ENCODE measurements at places on chromosomes 11 and 22. TPM values are rescaled to one million over a fixed set of nuclear protein-coding genes. Genes with fewer than 3 reads are reported as not detected.

GRCh38 chr11:2200536-2200935, 28.9 kb upstream of the TH start:
- no peak overlapping the region for H3K27ac ChIP-seq
- H3K36me3 ChIP-seq, result no peaks in the 10 kb centered on the region
- no peak overlapping the region for H3K4me3 ChIP-seq
- H3K4me1 ChIP-seq, result peaks cover 3% of the 10 kb centered on the region
- peaks cover 9% of the 10 kb centered on the region for H3K27me3 ChIP-seq
- DNase-seq, result no peak

DNA sequence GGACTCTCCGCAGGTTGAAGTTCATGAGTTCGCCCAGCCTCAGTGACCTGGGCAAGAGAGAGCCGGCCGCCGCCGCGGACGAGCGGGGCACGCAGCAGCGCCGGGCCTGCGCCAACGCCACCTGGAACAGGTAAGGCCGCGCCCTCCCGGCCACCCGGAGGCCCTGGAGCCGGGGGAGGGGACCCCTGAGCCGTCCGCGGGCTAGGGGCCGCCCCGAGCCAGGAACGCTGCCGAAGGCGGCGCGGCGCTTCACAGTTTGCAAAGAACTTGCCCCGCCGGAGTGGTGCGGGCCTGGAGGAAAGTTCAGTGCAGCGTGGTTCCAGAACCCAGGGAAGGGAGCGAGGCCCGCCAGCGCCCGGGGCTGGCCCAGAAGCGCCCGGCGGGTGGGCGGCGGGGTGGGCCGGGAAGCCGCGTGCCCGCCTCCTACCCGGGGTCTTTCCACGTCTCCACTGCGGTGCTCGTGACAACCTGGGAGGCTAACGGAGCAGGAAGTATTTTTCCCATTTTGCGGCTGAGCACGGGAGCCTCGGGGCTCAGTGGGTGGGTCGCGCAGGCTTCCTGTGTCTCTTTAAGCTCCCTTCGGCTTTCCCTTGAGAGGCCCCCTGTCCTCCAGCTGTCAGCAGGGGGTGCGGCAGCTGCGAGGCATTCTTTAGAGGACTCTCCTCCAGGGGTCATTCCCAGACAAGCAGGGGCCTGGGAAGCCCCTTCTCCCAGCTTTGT, 635 bp downstream of the PRR5 start:
- no peaks in the 10 kb centered on the region for H3K27me3 ChIP-seq
- H3K27ac ChIP-seq, result peak overlapping the region; percentile 20
- peak overlapping the region; percentile 74 for H3K4me3 ChIP-seq
- peaks cover 39% of the 10 kb centered on the region for H3K4me1 ChIP-seq

GRCh38 chr11:10319702-10320558, 15.1 kb downstream of the ADM start:
- H3K36me3 ChIP-seq, result no peaks in the 10 kb centered on the region
- H3K27me3 ChIP-seq, result peaks cover 13% of the 10 kb centered on the region

GRCh38 chr22:41920271-41920976, 5.5 kb upstream of the SHISA8 start:
- H3K4me3 ChIP-seq, result no peak overlapping the region
- H3K36me3 ChIP-seq, result no peaks in the 10 kb centered on the region
- H3K27me3 ChIP-seq, result peaks cover 19% of the 10 kb centered on the region
- H3K4me1 ChIP-seq, result peaks cover 17% of the 10 kb centered on the region
- DNase-seq, result no peak

- H3K27ac ChIP-seq, result no peak overlapping the region
- DNase-seq, result no peak
- no peaks in the 10 kb centered on the region for H3K27me3 ChIP-seq
- peaks cover 8% of the 10 kb centered on the region for H3K36me3 ChIP-seq
- no peak overlapping the region for H3K4me3 ChIP-seq
- H3K4me1 ChIP-seq, result no peaks in the 10 kb centered on the region
These were observed 29.4 kb downstream of the TUB start for GRCh38 chr11:8110396-8110795.

The CTSW gene
- 126 TPM for total RNA-seq

DNA sequence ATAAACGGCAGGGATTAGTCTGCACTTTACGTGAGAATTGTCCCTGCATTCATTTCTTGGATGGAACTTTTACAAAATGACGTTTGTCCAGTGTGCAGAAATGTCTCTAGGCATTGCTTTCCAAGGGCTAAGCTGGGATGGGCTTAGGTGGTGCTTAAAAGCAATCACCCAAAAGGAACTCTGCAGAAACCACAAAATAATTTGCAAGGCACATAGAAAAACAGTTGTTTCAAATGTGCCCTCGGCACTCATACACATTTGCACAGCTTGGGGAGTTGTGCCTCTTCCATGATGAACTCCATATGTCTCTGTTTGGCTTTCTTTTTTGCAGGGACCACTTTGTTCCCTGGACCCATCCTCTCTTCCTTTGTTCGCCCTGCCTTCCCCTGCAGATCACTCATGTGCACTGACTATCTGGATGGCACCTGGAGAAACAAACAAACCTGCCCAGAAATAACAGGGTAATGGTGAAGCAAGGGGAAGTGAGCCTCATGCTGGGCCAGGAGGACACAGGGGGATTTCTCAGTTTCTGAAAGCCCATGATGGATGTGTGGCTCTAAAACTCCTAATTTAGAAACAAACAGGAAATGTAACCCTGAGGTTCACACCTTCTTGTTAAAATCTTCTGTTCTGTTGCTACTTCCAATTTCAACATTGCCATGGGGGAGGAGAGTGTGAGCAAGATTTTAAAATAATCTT, 150.2 kb downstream of the SNX19 start:
- H3K36me3 ChIP-seq, result no peaks in the 10 kb centered on the region
- peaks cover 6% of the 10 kb centered on the region for H3K4me1 ChIP-seq
- no peak overlapping the region for H3K27ac ChIP-seq

The SPON1 gene
- total RNA-seq, result 1.4 TPM

- H3K36me3 ChIP-seq, result no peaks in the 10 kb centered on the region
- H3K4me3 ChIP-seq, result no peak overlapping the region
- H3K27ac ChIP-seq, result no peak overlapping the region
- peak; percentile 9 for DNase-seq
- peaks cover 4% of the 10 kb centered on the region for H3K27me3 ChIP-seq
These were observed 43.4 kb upstream of the SC5D start for GRCh38 chr11:121249039-121249663.

GRCh38 chr11:11814614-11815452, 26.9 kb upstream of the USP47 start:
- no peak overlapping the region for H3K4me3 ChIP-seq
- no peak overlapping the region for H3K27ac ChIP-seq
- no peaks in the 10 kb centered on the region for H3K36me3 ChIP-seq
- DNase-seq, result no peak
- peaks cover 9% of the 10 kb centered on the region for H3K27me3 ChIP-seq
- H3K4me1 ChIP-seq, result no peaks in the 10 kb centered on the region

DNA sequence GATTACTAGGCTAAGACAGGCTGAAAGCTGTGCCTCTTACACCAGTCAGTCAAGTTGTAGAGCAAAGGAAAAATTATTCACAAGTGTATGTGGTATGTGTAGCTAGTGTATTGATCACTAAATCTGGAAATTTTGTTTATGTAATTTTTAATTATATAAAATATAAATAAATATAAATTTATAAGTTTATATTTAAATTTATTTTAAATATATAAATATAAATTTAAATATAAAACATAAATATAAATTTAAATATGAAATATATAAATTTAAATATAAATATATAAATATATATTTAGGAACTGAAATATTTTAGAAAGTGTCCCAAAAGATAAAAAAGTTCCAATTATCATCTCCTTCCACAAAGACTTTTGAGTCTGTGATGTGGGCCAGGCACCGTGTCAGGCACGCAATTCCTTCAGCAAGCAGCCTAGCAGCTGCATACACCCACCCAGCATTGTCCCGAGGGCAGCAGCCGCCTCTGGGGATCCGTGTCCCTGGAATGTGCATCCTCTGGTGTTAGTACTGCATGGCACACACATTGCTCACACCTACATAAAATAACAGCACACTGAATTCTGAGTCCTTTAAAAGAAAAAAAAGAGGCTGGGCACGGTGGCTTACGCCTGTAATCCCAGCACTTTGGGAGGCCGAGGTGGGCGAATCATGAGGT, 1098.0 kb downstream of the BRD1 start:
- no peak overlapping the region for H3K4me3 ChIP-seq
- H3K36me3 ChIP-seq, result no peaks in the 10 kb centered on the region
- H3K27me3 ChIP-seq, result no peaks in the 10 kb centered on the region

The CRYBB2 gene
- not detected for total RNA-seq

DNA sequence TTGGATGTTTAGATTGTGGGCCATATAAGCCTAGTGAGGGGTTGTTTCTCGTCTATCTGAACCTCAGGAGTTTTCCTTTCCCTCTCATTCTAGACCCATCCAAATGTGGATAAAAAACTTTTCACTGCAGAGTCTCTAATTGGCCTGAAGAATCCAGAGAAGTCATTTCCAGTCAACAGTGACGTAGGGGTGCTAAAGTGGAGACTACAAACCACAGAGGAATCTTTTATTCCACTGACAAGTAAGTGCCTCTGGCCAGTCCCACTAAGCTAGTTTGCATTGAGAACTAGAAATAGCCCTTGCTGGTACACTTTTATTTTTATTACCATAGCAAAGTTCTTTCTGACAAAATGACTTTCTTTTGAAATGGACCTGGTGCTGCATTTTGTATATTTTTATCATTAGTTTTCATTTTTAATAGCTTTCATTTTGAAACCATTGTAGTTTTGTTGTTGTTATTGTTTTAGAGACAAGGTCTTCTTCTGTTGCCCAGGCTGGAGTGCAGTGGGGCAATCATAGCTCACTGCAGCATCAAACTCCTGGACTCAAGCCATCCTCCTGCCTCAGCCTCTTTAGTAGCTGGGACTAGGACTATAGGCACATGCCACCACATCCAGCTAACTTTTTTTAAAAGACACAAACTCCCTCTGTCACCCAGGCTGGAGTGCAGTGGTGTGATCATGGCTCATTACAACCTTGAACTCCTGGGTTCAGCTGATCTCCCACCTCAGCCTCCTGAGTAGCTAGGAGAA, 14.6 kb upstream of the PHLDB1 start:
- peaks cover 18% of the 10 kb centered on the region for H3K4me1 ChIP-seq
- H3K27ac ChIP-seq, result no peak overlapping the region
- DNase-seq, result no peak
- H3K27me3 ChIP-seq, result no peaks in the 10 kb centered on the region

DNA sequence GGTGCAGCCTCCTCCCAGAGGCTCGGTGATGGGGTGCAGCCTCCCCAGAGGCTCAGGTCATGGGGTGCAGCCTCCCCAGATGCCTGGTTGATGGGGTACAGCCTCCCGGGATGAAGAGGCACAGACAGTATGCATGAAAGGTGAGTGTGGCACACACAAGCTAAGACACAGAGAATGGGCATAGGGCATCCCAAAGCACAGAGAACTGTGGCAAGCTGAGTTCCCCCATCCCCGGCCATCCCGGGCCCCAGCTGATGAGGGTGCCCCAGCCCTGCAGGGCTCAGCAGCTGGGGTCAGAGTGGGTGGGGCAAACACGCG, 4.8 kb upstream of the SYT8 start:
- H3K27ac ChIP-seq, result no peak overlapping the region
- no peak overlapping the region for H3K4me3 ChIP-seq
- no peak for DNase-seq
- no peaks in the 10 kb centered on the region for H3K4me1 ChIP-seq
- H3K27me3 ChIP-seq, result no peaks in the 10 kb centered on the region
- no peaks in the 10 kb centered on the region for H3K36me3 ChIP-seq

The IGLL1 gene
- not detected for total RNA-seq

The MRGPRF gene
- total RNA-seq, result not detected

The SPI1 gene
- not detected for total RNA-seq

GRCh38 chr11:100741866-100742625, 55.0 kb downstream of the ARHGAP42 start:
- no peaks in the 10 kb centered on the region for H3K27me3 ChIP-seq
- no peaks in the 10 kb centered on the region for H3K36me3 ChIP-seq
- no peak for DNase-seq
- H3K4me1 ChIP-seq, result no peaks in the 10 kb centered on the region
- H3K4me3 ChIP-seq, result no peak overlapping the region

The RPS6KA4 gene
- 24.6 TPM for total RNA-seq

DNA sequence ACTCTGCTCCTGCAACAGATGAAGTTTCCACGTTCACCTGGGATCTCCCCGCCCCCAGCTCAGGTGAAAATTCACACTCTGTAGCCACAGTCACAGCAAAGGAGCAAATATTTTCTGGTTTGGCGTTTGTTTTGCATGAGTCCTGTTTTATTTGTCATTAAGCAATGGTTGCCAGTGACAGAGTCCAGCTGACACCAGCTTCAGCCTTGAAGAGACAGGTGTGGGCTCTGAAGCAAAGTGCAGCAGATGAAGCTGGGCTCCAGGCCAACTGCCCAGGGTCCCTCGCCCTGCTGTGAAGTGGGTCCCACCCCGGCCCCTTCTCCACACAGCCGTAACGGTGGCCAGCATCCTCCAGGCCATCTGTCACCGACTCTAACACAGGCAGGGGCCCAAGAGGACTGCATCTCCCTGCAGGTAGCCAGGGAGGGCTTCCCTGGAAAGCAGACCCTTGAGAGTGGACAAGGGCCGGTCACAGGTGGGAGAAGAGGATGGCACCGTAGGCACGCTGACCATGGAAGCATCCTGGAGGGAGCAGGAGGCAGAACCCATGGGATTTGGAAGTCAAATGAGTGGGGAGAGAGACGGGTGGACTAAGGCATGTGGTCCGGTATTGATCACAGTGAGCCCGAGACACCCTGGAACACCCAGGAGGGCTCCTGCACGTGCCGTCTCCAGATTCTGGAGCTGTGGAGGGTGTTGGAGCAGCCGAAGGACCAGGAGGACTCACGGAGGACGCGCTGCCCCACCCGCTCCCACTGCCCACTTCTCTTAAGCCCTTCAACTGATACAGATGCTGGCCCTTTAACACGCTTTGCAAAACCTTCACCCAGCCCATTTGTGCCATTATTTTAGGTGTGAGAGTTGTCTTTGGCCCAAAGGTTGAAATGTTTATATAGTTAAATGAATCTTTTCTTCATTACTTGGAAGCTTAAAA, 294.5 kb downstream of the BRD1 start:
- no peaks in the 10 kb centered on the region for H3K4me1 ChIP-seq
- no peak for DNase-seq
- H3K27ac ChIP-seq, result no peak overlapping the region
- no peaks in the 10 kb centered on the region for H3K27me3 ChIP-seq

The VPS11 gene
- 17.1 TPM for total RNA-seq

GRCh38 chr11:15861256-15861655, 495.1 kb downstream of the SOX6 start:
- no peaks in the 10 kb centered on the region for H3K4me1 ChIP-seq
- H3K4me3 ChIP-seq, result no peak overlapping the region
- H3K36me3 ChIP-seq, result no peaks in the 10 kb centered on the region
- no peak overlapping the region for H3K27ac ChIP-seq
- no peak for DNase-seq

GRCh38 chr22:35930933-35931332, 97.7 kb downstream of the RBFOX2 start:
- no peak overlapping the region for H3K4me3 ChIP-seq
- no peaks in the 10 kb centered on the region for H3K27me3 ChIP-seq
- no peaks in the 10 kb centered on the region for H3K36me3 ChIP-seq
- no peaks in the 10 kb centered on the region for H3K4me1 ChIP-seq
- no peak overlapping the region for H3K27ac ChIP-seq
- no peak for DNase-seq

DNA sequence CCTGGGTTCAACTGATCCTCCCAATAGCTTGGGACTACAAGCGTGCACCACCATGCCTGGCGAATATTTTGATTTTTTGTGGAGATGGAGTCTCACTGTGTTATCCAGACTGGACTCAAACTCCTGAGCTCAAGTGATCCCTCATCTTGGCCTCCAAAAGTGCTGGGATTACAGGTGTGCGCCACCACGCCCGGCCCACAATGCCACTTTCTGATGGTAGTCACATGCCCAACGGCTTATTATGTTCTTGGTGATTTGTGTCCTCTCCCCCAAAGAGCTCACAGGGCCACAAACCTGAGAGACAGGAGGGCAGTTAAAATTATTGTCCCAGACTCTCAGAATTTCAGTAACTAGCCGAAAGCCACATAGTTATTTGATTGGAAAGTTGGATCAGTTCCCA, 9.6 kb downstream of the GRIK4 start:
- H3K4me3 ChIP-seq, result no peak overlapping the region
- no peaks in the 10 kb centered on the region for H3K36me3 ChIP-seq
- H3K4me1 ChIP-seq, result no peaks in the 10 kb centered on the region
- H3K27me3 ChIP-seq, result peaks cover 21% of the 10 kb centered on the region
- no peak for DNase-seq

Data from activated CD8-positive, alpha-beta T cell treated with anti-CD3 and anti-CD28 coated beads for 36 hours (primary cell).